ENCODE measurements at places on chromosomes 12 and 14.

GRCh38 chr12:69875416-69875935 lies 50.4 kb downstream of the MYRFL start:
- no peak for ATAC-seq

DNA sequence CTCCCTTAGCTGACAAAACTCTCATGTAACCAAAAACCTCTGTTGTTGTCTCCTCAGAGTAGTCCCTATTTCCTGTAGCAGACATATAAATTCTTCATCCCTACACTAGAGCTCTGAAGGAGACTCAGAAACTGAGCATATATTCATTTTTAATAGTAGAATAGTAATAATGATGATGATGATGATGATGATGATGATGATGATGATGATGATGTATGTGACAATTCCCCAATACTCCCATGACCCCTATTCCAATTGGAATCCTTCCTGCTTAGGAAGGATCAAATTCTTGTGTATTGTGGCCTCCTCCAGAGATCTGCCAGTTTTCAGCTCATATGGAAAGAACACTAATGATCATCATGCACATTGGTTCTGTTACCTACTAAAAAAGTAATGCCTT lies 26.7 kb downstream of the RASSF9 start:
- ATAC-seq: no peak

GRCh38 chr14:21749306-21749868 lies 75.8 kb upstream of the OR4E1 start:
- no peak for ATAC-seq

GRCh38 chr14:46325157-46325556 lies 326.4 kb downstream of the RPL10L start:
- ATAC-seq: no peak

- peak; percentile 18 for ATAC-seq
Observed at GRCh38 chr12:79935624-79936345, 888 bp upstream of the PPP1R12A start.

DNA sequence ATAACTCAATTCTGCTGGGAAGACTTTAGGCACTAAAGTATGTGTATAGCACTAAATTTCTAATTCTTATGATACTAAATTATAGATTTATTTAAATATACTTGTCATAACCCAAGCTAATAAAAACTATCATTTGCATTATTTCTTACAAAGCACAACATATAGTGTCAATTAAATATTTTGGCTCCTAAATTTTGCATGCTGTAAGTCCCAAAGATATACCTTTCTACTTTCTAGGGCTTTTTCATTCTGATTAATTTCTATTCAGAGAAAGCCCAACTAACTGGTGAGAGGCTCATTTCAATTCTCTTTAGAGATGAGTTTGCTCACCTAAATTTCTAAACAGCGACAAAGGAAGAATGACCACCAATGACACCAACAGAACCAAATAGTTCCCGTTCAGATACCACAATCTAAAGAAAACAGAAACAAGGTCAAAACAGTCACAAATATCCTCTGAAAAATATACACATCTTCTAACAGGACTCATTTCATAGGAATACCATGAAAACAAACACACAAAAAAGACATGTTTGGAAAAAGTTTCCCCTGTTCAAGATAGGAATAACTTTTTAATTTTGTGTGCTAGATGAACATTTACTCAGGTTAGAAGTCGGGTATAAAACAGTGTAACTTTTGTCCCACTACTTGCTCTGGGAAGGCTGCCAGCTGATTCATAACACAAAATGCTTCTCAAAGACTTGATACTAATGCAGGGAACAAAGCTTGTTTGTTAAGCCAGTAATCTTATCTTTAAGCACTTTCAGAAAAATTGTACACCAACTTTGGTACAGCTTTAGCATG lies 7.6 kb downstream of the SLC38A2 start:
- no peak for ATAC-seq

- ATAC-seq: no peak
Observed at GRCh38 chr14:64611358-64612020, 61.7 kb downstream of the PPP1R36 start.

DNA sequence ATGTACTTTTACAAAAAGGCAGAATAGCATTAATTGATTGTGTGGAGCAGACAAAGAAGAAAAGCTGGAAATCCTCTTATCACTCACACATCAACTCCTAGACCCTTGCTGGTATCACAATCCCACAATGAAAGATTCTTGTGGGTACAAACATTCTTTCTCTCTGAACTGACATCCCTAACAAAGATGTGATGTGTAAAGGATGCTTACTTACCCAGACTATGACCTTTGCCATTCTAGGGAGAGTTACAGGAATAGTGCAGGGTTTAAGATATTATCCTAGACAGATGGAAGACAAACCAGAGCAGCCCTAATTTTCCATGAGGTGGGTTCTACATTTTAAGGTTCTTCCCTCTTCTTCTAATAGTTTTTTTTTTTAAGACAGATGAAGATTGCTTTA lies 60.4 kb upstream of the SLC6A15 start:
- ATAC-seq: no peak

DNA sequence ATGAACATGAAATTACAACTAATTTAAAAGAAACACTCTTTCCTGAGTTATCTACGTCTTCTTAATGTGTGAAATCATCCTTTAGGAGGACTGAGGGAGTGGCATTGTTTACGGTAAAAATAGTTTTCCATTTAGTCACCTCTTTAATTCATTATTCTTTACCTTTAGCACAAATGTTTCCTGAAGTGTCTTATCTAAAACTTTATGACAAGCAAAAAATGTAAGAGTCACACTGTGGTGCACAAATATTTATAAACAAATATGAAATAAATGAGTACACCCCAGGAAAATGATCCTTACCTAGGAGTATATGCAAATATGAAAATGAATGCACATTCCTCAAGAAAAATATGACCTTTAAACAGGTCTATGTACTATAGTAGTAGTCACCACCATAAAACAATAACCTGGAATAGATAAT lies 104.6 kb downstream of the PTPRR start:
- ATAC-seq: no peak

- peak; percentile 58 for ATAC-seq
Observed at GRCh38 chr12:13099066-13099843, 4.2 kb downstream of the GSG1 start.

DNA sequence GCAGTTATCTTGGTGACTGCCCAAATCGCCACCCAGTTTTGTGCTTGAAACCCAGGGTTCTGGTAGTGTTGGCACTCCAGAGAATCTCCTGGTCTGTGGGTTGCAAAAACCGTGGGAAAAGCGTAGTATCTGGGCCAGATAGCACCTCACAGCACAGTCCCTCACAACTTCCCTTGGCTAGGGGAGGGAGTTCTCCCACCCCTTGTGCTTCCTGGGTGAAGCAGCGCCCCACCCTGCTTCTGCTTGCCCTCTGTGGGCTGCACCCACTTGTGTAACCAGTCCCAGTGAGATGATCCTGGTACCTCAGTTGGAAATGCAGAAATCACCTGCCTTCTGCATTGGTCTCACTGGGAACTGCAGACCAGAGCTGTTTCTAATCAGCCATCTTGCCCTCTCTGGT lies 16.4 kb downstream of the CLEC2D start:
- ATAC-seq: no peak

GRCh38 chr12:49505672-49506071 lies 33.2 kb upstream of the KCNH3 start:
- ATAC-seq: no peak

DNA sequence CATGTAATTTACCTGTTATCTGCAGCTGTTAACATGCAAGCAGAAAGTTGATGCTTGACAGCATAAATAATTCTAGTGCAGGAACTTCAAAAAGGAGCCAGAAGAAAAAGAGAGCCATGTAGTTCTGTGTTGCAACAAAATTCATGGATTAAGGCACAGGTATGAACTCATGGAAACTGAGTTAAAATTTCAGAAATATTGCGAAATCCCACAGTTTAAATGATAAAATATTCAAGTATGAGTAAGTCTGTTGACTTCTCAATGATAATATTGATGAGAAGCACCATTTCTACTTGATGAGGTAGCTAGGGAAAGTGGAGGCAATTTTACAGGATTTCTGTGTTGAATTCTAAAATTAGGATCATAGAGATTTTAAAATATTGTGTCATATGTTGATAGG lies 290.9 kb downstream of the TMEM117 start:
- ATAC-seq: no peak

- ATAC-seq: no peak
Observed at GRCh38 chr12:34603382-34604035, 581.2 kb downstream of the ALG10 start.

- no peak for ATAC-seq
Observed at GRCh38 chr14:43449291-43449690, 1057.8 kb downstream of the FSCB start.

- ATAC-seq: no peak
Observed at GRCh38 chr12:50661300-50662115, 102.4 kb upstream of the ATF1 start.

DNA sequence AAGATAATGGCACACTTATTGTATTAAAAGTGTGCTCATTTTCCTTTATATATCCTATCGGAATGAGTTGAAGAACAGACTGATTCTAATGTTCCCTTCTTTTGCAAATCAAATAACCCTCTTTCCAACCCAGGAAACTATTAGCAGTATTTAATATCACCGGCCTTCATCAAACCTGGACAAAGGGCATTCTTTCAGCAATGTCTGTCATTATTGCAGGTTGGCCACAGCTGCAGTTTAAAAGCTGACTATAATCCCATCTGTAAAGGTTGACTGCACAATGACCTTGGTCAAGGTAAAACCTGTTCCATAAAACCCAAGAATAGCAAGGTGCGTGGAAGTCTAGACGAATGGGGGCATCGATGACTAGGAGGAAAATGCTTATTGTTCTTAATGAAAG lies 472.3 kb upstream of the SOX5 start:
- ATAC-seq: no peak

- ATAC-seq: peak; percentile 86
Observed at GRCh38 chr14:20489093-20489994, 16.0 kb upstream of the RNASE10 start.

DNA sequence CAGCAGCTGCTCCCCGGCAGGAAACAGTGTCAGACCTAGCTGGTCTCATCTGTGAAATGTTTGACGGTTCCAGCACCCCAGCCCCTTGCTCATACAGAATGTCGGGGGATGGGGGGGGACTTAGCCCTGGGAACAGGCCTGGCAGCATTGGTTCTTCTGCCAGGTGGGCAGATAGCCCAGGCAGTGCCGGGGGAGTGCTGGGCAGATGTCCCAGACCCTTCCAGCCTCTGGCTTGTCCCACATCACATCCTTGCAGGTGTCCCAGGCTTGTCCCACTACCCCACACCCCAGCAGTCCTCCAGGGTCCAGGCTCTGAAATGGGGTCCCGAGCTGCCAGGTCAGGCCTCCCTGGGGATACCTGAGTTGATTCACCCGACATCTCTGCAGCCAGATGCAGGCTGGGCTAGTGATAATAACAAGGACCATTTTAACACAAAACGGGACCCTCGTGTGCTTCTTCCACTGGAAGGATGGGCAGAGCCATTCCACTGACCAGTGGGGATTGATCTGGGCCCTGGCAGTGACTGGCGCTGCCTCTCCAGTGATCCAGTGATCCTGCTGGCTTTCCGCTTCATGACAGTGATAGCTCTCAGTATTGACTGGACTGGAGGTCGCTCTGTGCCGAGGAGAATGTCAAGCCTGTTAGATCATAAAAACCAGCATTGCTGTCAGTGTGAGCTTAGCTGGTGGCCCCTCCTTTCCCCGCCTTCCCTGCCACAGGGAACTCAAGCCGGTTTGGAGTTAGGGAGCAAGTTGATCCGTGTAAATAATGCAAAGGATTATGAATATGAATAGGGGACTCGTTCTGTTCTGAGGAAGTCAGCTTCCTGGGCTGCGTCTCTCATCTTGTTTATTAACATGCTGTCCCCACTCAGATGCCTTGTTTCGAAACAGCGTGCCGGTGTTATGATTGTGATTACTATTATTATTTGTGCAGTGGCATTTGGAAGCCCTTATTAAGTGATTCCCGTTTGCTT lies 180.6 kb downstream of the AACS start:
- no peak for ATAC-seq

- no peak for ATAC-seq
Observed at GRCh38 chr12:131365821-131366260, 345.0 kb upstream of the SFSWAP start.

- ATAC-seq: no peak
Observed at GRCh38 chr12:30200864-30201263, 417.1 kb upstream of the TMTC1 start.

DNA sequence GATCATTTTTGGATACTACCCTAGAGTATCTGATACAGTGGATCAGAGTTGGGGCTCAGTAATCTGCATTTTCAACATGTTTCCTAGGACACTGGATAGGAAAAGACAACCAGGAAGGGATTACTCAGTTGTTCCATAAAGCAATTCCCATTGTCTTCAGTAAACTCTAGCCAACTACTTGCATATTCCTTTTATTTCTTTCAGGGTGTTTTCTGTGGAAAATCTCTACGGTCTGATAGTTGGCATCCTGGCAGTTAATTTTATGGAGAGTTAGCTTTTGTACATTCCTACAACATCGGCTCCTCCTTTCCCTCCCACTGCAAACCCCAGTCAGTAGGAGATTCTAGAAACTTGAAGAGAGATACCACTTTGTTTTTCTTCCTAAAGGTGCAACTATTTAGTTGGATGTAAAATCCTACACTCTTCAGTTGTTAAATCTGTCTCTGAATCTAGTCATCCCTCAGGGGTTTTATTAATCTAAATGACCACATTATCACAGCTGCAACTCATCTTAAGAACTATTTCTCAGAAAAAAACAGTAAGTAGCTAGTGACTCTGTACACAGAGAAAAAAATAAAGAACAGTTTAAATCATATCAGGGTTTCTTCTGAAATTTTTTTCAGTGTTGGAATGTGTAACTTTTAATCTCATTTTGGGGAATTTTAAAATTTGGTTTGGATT lies 103.9 kb downstream of the PDE3A start:
- ATAC-seq: no peak

Measured in stimulated activated memory B cell treated with anti-CD40 and anti-IgM and Interleukin-4, amounts not matched to agents 10 μg/mL and 1 μg/mL and 100 μg/mL, for 72 hours (primary cell).